ENCODE measurements at places on chromosomes 4 and X. TPM values are rescaled to one million over a fixed set of nuclear protein-coding genes. Genes with fewer than 3 reads are reported as not detected.

Gene OTC
- not detected for total RNA-seq

Gene IQSEC2
- 1.5 TPM for total RNA-seq

Gene ARAP2
- total RNA-seq: 89.6 TPM

Gene EVC
- 2.1 TPM for total RNA-seq

Gene FAM47B
- total RNA-seq: not detected

Gene NEXMIF
- 1.1 TPM for total RNA-seq

DNA sequence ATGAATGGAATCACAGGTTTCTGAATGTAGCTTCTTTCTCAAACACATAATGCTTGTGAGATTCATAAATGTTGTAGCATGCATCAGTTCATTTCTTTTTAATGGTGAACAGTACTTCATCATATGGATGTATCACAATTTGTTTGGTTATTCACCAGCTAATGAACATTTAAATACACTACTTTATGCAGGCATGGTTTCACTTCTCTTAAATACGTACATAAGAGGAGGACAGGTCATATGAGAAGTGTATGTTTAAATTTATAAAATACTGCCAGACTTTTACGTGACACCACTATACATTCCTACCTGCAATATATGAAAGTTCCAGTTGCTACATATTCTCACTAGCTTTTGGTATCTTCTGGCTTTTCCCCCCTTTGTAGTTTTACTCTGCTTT lies 65.4 kb downstream of the ANKRD17 start:
- DNase-seq: no peak

DNA sequence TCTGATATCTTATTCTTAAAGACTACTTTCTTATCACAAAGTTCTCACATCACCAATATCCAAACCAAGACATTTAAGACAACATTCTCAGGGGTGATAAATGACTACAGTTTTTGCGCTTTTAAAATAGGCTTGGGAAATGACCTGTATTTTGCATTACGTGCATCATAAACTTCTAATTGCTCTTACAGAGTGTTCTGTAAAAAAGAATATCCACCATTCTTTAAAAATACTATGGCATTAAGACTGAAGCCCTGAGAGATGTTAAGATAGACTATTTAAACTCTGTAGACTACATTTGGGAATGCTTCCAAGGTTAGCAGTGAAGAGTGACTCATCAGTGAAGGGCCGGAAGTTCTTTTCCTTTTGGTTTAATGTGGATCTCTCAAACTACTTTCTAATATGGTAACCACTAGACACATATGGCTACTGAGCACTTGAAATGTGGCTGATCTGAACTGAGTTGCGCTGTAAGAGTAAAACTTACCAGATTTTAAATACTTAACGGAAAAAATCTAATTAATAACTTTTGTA lies 518.8 kb upstream of the FTHL17 start:
- no peak for DNase-seq

GRCh38 chr4:41141900-41142299 lies 72.4 kb downstream of the APBB2 start:
- no peak for DNase-seq

DNA sequence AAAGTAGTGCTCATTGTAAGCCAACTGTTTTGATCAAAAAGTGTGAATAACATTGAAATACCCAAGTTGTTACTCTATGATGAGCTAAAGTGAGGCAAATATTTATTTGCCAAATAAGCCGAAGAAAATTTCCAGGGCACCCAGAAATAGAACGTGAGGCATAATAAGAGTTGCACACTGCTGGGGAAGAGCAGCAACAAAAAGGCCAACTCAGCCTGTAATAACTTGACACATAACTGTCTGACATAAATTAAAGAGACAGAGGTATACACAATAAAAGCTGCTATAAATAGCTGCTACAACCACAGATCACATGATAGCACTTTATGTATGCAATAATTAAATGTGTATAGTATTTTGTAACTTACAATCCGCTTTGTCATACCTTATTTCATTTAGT lies 2.0 kb upstream of the ABCB7 start:
- no peak for DNase-seq

DNA sequence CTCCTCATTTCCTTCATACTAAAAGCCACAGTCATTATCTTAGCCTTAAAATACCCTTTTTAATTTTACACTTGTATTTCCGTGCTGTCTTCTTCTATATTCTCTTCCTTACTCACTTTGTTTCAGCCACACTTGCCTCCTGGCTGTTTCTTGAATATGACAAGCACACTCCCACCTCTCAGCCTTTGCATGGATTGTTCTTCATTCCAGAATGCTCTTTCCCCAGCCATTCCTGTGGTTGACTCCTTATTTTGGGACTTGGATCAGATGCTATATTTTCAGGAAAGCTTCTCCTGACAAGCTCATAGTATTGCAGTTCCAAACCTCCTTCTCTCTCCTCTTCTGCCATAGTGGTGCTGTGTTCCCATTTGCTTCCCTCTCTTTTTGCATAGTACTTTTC lies 291.3 kb downstream of the PDHA2 start:
- no peak for DNase-seq

GRCh38 chr4:81505004-81505598 lies 33.4 kb upstream of the RASGEF1B start:
- DNase-seq: peak; percentile 58

GRCh38 chr4:16217300-16218051 lies 8.8 kb downstream of the TAPT1 start:
- no peak for DNase-seq

DNA sequence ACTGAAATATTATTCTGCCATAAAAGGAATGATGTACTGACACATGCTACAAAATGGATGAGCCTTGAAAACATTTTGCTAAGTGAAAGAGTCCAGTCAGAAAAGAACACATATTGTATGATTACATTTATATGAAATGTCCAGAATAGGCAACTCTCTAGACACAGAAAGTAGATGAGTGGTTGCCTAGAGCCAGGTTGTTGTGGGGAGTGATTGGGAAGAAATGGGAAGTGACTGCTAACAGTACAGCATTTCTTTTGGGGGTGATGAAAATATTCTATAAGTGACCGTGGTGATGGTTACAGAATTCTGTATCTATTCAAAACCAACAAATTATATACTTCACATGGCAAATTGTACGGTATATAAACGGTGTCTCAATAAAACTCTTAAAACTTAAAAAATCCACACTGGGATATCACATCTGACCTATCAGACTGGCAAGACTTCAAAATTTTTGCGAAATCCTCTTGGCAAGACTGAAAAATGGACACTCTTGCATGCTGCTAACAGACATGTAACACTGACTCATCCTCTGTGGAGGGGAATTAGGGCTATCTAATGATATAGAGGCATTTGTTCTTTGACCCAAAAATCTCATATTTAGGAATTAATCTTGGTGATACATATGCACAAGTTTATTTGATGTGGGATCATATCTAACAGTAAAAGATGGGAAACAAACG lies 71.8 kb downstream of the FAM13A start:
- no peak for DNase-seq

- DNase-seq: no peak
Observed at GRCh38 chr4:78560296-78560963, 8.9 kb downstream of the ANXA3 start.

- DNase-seq: no peak
Observed at GRCh38 chr4:151418385-151418784, 9.4 kb downstream of the FHIP1A start.

- no peak for DNase-seq
Observed at GRCh38 chr4:3829211-3829955, 63.2 kb downstream of the ADRA2C start.

DNA sequence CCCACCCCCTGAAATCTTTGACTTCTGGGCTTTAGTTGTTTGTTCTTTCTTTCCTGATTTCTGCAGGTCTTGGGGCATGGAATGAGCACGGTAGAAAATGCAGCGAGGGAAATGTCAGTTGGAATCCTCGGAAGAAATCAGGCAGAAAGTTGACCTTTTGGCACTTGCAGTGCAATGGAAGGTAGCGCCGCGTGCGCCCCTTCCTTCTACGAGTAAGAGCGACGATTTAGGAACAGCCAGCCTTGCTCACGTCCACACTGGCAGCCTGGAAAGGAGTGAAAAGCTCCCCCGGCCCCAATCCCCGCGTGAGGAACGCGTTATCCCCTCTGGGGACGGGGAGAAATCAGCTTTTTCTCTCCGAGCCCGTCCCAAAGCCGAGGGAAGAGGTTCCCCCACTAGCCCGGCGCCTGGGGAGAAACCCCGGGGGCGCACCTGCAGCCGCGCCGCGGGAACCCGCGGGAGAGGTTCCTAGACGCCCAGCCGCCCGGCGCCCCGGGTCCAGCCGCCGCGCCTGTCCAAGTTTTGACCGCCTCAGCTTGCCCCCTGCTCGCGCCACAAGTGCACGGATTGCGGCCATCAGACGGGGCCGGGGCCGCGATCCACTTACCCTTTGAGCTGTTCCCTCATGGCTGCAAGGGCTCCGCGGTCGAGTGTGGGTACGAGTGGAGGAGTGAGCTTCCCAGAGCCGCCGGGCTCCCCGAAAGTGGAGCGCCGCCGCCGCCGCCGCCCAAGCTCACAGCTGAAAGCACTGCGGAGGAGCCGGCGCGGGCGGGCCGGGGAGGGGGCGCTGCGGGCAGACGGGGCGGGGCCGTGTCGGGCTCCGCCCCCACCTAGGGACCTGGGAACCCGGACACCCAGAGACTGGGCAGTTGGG lies 194.6 kb upstream of the FTHL17 start:
- no peak for DNase-seq

DNA sequence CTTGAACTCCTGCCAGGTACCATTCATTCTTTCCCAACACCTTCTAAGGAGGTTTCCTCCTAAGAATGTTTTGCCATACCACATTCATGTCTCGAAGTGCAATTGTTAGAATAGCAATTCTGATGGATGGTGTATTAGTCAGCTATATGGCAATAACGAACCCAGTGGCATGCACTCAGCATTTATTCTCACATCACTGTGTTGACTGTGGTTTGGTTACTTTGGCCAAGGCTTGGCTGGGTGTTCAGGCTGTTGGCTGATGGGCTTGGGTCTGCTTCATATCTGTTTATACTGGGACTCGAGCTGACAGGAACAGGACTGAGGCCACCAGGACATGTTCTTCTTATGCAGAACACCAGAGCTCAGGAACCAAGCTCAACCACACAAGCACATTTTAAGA lies 31.7 kb downstream of the PSAPL1 start:
- no peak for DNase-seq

- DNase-seq: no peak
Observed at GRCh38 chrX:134971926-134972325, 18.9 kb upstream of the SMIM10 start.

- peak; percentile 53 for DNase-seq
Observed at GRCh38 chrX:13101441-13102139, 57.2 kb upstream of the FAM9C start.

- no peak for DNase-seq
Observed at GRCh38 chr4:187333151-187333550, 609.5 kb upstream of the FAT1 start.

DNA sequence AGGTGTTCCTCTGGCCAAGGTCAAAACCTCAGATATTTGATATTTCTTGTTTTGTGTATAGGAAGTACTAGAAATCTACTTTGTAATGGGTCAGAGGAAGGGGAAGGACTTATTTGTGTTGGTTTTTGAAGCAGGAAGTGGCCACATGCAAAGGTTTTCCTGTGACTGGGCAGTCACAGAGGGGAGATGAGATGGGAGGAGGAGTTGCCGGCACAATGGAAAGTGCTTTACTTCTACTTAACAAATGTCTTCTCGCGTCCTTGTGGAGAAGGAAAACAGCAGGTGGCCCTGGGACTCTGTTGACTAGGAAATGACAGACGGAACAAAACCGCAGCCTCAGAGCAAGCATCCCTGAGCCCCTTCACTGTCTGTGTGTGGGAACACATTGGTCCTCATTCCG lies 46.6 kb downstream of the SHROOM2 start:
- no peak for DNase-seq

- DNase-seq: no peak
Observed at GRCh38 chr4:122744229-122744628, 11.7 kb downstream of the BBS12 start.

- no peak for DNase-seq
Observed at GRCh38 chrX:137028699-137029098, 5.1 kb downstream of the GPR101 start.

GRCh38 chrX:7372825-7373525 lies 225.0 kb upstream of the PUDP start:
- no peak for DNase-seq

GRCh38 chr4:145775406-145775805 lies 95.5 kb downstream of the C4orf51 start:
- no peak for DNase-seq

DNA sequence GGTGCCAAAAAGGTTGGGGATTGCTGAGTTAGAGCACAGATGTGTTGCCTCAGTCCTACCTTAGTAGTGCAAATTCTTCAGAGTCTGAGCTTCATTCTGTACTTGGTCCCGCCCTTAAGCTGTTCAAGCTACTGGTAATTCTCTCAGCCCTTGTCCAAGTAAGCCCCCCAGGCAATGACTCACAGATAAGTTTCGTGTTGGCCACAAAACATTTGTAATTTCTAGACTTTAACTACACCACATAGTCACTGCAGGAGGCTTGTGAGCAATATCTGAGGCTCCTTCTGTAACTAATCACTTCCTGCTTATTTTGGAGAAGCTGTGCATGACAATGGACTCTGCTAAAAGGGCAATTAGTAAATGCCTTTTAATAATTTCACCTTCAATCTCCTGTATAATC lies 1420.5 kb downstream of the PCDH7 start:
- no peak for DNase-seq

DNA sequence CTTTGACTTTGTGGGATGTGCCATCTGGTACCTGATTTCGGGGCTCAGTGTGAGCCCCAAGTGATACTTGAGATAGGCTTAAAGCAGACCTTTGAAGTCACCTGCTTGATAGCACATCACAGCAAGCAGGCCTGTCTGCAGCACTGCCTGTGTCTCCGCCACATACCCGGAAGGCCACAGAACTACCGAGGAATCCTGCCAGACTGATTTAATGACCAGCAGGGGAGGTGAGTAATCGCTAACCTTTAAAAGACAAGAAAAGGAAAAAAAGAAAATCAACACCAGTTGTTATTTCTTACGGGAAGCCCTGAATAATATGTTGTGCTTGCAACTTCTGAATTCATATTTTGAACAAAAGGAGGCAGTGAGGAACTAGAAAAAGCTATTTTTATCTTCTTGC lies 6.8 kb downstream of the PTCHD1 start:
- DNase-seq: no peak

- no peak for DNase-seq
Observed at GRCh38 chr4:181968371-181968770, 274.8 kb upstream of the TENM3 start.

DNA sequence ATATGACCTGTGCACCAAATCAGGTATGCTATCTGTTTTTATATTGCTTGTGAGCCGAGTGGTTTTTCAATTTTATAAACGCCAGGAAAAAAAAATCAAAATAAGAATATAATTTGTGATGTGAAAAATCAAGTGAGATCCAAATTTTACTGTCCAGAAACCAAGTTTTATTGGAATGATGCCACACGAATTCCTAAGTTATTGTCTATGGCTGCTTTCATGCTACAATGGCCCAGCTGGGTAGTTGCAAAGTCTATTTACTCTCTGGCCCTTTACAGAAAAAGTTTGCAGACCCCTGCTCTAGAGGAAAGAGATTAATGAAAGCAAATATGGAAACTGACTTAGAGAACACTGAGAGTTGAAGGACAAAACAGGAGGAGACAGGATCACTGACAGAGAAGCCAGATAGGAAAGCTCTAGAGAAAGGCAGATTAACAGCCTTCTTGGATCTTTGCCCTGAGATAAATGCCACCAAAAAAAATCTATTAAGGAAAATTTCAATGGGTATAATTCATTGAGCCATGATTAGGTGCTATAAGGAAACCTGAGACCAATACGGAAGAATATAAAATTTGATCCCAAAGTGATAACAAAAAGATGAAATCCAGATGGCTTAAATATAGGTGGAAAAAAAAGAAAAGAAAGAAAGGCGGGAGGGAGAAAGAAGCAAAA lies 29.8 kb downstream of the PRSS12 start:
- DNase-seq: no peak

All from CD4-positive, alpha-beta memory T cell (primary cell).